ENCODE measurements at places on chromosomes 7 and 10. TPM values are rescaled to one million over a fixed set of nuclear protein-coding genes. Genes with fewer than 3 reads are reported as not detected.

Gene UTF1
- total RNA-seq: not detected

Gene DOCK4
- total RNA-seq: 1.7 TPM

Gene ITGB8
- total RNA-seq: not detected

Gene CC2D2B
- not detected for total RNA-seq

DNA sequence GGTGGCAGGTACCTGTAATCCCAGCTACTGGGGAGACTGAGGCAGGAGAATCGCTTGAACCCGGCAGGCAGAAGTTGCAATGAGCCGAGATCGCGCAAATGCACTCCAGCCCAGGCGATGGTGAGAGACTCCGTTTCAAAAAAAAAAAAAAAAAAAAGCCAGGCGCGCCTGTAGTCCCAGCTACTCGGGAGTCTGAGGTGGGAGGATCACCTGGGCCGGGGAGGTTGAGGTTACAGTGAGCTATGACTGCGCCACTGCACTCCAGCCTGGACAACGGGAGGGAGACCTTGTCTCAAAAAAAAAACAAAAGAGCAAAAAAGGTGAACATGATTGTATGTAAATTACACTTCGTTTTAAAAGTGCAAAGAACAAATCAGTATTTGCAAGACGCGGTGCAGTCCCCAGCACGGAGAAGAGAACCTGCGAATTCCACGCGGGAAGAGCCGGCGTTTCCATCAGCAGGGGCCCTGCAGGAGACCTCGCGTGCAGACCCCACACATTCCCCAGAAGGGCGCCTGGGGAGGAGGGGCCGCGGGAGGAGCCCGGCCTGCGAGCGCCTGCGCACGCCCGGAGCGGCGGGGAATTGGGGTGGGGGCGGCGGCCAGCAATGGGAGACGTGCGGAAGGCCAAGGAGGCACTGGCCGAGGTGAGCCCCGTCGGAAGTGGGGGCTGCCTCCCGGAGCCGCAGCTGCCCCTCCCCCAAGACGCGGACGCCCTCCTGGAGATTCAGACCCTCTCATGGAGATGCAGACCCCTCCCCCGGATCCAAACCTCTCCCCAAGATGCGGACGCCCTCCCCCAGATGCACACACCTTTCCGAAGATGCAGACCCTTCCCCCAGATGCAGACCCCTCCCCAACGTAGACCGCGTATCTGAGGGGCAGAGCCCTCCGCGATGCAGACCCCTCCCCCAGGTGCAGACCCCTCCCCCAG is 16.7 kb upstream of the SUN1 start:
- H3K4me3 ChIP-seq: peak overlapping the region; percentile 80
- H3K36me3 ChIP-seq: peaks cover 4% of the 10 kb centered on the region
- H3K27me3 ChIP-seq: peaks cover 31% of the 10 kb centered on the region
- peak overlapping the region; percentile 70 for H3K27ac ChIP-seq

DNA sequence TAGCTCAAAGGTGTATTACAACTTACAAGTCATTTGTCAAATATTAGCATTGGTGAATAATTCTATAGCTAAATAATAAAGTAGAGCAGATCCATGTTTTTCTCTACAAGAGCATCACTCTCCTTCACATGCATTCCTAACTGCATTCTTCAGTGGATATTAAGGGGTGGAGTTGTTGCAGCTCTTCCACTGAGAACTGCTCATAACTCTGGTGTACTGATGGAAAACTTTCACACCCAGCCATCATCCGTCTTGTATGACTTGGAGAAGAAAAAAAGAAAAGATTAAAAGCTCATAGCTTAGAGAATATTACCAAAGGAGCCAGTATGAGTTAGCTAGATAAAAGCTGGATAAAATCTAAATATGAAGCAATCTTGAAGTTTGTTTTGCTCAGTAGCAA is 10.2 kb upstream of the FAM13C start:
- no peaks in the 10 kb centered on the region for H3K4me1 ChIP-seq
- no peaks in the 10 kb centered on the region for H3K36me3 ChIP-seq
- H3K27me3 ChIP-seq: no peaks in the 10 kb centered on the region
- H3K27ac ChIP-seq: no peak overlapping the region
- no peak overlapping the region for H3K4me3 ChIP-seq

- peaks cover 14% of the 10 kb centered on the region for H3K36me3 ChIP-seq
- H3K27me3 ChIP-seq: no peaks in the 10 kb centered on the region
- no peak overlapping the region for H3K4me3 ChIP-seq
- no peak overlapping the region for H3K27ac ChIP-seq
Measured at GRCh38 chr10:63542835-63543575, 21.8 kb downstream of the REEP3 start.

GRCh38 chr10:116907245-116907987 is 58.1 kb downstream of the ENO4 start:
- no peak overlapping the region for H3K27ac ChIP-seq
- no peaks in the 10 kb centered on the region for H3K27me3 ChIP-seq
- H3K4me1 ChIP-seq: no peaks in the 10 kb centered on the region
- no peaks in the 10 kb centered on the region for H3K36me3 ChIP-seq
- H3K4me3 ChIP-seq: no peak overlapping the region

- DNase-seq: no peak
- H3K4me3 ChIP-seq: no peak overlapping the region
- no peak overlapping the region for H3K27ac ChIP-seq
- no peaks in the 10 kb centered on the region for H3K4me1 ChIP-seq
Measured at GRCh38 chr10:29956335-29956924, 103.0 kb downstream of the JCAD start.

DNA sequence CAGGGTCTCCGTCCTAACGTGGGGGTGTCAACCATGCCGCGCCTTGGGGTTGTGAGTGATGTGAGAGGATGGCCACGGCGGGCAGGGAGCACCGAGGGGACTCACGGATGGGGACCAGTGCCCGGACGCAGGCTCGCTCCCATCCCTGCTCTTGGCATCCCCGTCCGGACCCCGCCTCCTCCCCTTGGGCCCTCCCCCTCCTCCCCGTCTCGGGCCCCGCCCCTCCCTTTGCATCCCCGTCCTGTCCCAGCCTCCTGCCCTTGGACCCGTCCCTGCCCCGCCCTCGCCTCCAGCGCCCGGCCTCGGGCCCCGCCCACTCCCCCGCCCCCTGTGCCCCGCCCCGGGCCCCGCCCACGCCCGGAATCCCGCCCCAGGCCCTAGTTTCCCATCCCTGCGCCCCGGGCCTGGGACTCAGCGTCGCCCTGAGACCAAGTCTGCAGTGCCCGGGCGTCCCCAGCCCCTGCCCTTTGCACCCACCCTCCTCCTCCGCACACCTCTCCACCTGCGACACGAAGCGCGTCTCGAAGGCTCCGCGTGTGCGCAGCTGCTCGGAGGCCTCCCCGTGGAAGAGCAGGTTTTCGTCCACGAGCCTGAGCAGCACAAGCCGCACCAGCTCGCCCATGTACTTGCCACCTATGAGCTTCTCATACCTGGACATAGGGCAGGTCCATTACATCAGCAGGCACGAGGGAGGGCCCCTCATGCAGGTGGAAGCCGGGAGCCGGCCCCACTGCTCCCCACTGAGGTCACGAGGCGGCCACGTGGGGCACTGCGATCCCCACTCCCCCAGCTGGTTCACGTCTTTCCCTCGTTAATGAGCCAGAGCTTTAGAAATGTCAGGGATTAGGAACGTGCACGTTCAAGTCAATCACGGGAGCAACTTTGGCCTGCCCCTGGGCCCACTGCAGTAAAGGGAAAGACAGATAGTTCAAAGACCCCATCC is 5.1 kb upstream of the MYL7 start:
- H3K27ac ChIP-seq: no peak overlapping the region
- peak; percentile 67 for DNase-seq
- H3K4me1 ChIP-seq: peaks cover 6% of the 10 kb centered on the region
- H3K4me3 ChIP-seq: peak overlapping the region; percentile 69

GRCh38 chr10:125209591-125210355 is 49.4 kb upstream of the CTBP2 start:
- H3K27me3 ChIP-seq: no peaks in the 10 kb centered on the region
- H3K27ac ChIP-seq: no peak overlapping the region
- no peak for DNase-seq
- H3K36me3 ChIP-seq: no peaks in the 10 kb centered on the region
- H3K4me3 ChIP-seq: no peak overlapping the region

DNA sequence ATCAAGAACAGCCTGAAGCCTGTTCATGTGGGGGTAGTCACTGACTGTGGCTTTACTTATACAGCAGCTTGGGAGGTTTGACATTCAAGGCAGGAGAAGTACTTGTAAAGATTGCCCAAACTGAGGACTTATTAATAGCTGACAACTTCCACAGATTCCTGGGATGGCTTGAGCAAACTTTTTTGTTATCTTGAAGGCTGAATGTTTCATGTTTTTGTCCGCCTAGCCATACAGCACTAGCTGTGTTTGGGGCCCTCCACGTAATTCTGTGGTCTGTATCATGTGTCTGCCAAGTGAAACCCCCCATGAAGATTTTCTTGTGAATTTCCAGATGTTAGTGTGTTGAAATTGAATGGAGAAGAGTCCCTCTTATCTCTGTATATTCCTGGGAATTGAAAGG is 38.6 kb downstream of the FAS start:
- no peak overlapping the region for H3K27ac ChIP-seq
- DNase-seq: no peak
- peaks cover 9% of the 10 kb centered on the region for H3K36me3 ChIP-seq
- H3K4me1 ChIP-seq: peaks cover 6% of the 10 kb centered on the region

All from activated naive CD8-positive, alpha-beta T cell treated with anti-CD3 and anti-CD28 coated beads, Interleukin-2, amount 10 ng/mL, durations not matched to agents 7 days and 5 days (primary cell).